NT2/D1 (cell line): ENCODE measurements at places on chromosomes 7 and 10.

DNA sequence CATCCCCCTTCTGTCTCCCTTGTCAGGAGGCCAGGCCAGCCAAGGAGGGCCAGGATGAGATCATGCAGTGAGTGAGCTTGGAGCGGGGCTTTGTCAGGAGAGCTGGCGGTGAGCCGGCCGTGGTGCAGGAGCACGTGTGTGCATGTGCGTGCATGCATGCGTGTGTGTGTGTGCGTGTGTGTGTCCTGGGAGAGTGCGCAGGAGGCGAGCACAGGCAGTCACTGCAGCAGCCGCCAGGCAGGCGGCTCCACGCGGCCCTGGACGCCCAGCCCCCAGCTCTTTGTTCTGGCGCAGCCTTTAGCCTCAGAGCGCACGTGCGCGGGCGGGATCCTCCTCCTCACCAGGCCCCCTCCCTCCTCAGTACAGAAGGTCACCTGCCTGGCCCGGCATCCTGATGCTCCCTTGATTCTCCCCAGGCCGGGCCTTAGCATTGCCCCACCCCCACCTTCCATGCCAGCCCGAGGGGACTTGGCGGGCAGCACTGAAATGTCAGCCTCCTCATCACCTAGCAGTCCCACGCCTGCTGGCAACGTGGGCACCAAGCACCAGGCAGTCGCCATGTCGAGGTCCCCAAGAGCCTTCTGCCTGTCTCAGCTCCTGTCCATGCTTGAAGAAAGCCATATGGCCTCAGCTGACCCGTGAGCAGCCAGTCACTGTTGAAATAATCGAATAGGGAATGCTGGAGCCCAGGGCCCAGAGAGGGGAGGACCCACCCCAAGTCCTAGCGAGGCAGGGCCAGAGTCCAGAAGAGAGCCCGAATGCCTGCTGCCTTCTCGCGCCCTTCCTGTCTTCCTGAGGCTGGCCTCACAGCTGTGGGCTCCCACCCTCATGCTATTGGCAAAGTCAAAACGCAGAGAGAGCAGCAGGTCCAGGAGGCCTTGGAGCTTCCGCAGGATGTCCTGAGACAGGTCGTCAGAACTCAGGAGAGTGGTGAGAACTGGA, 125.9 kb upstream of the PPIF start:
- no peak for DNase-seq

- DNase-seq, result no peak
Observed at GRCh38 chr7:74708569-74709275, 51.2 kb downstream of the GTF2I start.

DNA sequence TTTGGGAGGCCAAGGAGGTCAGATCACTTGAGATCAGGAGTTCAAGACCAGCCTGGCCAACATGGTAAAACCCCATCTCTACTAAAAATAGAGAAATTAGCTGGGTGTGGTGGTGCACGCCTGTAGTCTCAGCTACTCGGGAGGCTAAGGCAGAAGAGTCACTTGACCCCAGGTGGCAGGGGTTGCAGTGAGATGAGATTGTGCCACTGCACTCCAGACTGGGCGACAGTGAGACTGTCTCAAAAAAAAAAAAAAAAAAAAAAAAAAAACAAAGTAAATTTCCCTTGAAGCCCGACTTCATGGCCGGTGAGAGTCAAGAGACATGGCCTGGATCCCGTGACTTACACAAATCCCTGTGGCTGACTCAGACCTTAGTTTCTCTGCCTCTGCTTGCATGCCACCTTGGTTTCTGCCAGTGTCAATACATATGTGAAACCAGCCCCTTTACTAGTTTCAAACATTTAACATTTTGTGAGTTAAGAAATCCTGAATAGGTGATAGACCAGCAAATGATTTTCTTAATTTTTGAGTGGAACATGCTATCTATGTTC, 62.8 kb downstream of the ZEB1 start:
- DNase-seq, result no peak

- DNase-seq, result no peak
Observed at GRCh38 chr7:12827920-12828319, 140.5 kb downstream of the ARL4A start.

- no peak for DNase-seq
Observed at GRCh38 chr10:121616291-121616690, 18.0 kb upstream of the FGFR2 start.

DNA sequence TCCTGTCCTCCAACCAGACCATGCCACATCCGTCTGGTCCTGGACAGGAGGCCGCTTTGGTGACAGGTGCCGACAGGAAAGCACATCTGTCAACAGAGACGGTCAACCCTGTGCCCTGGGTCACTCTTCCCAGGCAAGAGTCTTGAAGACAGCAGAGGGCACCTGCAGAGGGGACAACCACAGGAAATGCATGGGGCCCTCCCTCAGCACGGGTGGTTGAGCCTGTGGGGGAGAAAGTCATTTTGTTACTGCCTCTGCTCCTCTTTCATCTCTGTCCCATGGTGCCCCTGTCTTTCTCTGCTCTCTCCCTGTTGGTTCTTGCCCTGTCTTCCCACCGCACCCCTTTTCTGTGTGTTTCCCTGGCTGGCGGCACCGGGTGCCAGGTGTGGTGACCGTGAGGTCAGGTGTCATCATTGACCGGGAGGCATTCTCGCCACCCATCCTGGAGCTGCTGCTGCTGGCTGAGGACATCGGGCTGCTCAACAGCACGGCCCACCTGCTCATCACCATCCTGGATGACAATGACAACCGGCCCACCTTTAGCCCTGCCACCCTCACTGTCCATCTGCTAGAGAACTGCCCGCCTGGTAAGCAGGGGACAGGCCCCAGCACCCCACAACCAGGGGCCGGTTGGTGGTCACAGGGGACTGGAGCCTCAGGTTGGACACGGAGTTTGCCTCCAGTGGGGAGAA, 17.6 kb upstream of the VSIR start:
- DNase-seq, result no peak

GRCh38 chr7:110568932-110569331, 522.0 kb upstream of the LRRN3 start:
- no peak for DNase-seq

DNA sequence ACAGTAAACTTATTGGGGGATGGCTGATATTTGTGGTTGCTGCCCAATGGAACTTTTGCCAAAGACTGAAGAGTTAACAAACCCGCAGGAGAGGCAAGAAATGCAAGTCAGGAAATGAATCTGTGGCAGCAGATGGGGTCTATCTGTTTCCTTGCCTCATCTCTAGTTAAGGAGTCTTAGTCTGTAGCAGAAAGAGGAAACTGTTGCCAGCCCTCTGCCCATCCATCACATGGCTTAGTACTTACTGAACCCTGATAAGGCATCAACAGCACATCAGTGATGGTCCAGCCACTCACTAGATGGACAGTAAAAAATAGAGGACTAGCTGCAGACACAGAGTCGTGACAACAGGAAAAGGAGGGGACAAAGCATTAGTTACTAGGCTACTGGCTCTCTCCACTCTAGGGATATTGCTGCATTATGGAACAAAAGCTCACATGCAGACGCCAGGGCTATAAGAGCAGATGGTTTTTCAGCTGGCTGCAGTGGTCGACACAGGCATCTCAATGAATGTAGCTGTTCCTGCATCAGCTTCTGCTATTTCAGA, 614.7 kb downstream of the PARD3 start:
- DNase-seq, result no peak

- DNase-seq, result peak; percentile 54
Observed at GRCh38 chr7:95199779-95200558, 124.4 kb downstream of the PON1 start.

DNA sequence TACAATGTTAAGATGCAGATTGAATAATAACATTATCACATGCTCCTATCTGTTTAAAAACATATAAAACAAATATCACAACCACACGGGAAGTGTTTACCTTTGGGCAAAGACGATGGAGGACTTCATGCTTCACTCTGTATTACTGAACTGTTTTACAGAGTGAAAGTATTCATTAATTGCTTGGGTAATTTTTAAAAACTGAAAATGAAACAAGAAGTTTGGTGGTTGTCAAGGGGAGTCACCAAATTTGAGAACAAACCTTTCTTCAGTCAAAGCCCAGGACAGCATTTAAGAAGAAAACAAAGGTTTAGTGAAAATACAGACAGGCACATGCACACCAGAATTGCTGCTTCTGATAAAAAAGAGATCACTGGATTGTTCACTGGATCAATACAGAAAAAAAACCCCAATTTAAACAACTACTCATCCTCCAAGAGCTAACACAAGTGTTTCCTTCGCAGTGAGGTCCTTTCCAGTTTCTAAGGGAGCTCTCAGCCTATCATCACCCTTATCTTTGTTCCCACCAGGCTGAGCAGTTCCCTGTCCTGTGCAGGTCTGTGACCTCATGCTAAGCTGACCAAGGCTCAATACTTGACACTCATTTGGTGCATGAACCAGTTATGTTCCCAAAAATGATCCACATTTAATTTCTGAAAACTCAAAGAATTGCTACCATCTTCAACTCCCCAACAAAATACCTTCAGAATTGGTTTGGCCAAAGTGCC, 8.8 kb downstream of the PARP12 start:
- no peak for DNase-seq

- DNase-seq, result no peak
Observed at GRCh38 chr7:19914866-19915265, 141.4 kb upstream of the TMEM196 start.

DNA sequence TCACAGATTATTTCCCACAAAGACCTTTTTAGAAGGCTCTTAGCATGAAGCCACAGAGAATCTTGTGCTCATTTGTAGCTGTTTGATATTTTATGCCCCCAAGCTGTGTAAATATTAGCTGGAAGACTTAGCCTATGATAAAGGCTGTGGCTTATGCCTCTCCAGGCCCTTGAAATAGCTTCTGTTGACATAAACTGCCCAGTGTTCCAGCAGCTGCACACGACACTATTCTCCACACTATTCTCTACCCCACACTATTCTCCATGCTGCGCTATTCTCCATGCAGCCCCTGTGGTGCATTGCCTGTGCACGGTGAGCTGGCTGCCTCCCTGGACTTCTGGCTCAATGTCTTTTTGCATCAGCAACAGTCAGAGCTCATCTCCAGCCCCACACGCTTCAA, 13.1 kb downstream of the DDC start:
- no peak for DNase-seq

DNA sequence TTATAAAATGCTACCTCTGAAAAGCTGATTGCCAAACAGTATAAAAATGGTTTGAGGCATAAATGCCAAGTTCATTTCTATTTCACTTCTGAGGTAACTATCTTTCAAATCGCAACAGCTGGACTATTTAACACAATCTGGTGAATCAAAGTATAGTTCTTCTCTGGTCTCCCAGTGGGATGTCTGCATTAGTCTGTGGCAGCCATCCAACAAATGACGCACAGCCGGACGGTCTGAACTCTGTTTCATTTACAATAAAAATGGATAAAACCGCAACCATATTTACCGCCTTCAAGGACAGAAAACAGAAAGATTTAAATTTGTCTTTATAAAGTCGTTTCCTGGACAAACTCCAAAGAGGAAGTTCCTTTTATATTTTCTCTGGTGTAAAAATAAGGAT, 41.9 kb downstream of the ENO4 start:
- no peak for DNase-seq

DNA sequence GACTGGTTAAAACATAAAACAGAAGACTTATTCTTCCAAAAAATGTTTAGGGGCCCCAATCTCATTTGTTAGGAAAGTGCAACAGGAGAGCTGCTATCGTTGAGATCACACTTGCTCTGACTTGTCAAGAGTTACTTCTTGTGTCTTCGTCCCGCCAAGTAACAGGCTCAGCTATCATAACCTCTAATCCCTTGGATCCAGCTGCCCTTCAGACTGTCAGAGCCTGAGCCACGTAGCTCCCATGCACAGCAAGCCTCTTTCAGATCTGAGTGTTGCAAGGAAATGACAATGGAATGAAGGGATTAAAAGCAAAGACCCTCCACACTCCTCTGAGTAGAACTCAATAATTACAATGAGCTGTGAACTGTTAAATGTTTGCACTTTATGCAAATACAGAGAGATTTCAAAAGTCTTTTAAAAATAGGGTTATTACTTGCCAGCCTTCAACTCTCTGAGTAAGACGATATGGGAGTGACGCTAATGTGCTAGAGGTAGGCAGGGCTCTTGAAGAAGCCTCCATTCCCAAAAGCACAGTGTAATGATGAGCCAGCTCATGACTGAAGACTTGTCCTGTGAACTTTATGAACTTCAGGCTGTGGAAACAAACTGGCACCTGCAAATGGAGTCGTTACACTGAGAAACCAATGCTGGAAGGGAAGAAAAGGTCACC, 28.4 kb upstream of the CDK13 start:
- DNase-seq, result no peak

GRCh38 chr7:136168821-136169220, 191.7 kb upstream of the MTPN start:
- DNase-seq, result no peak
